ENCODE measurements at places on chromosomes 16 and 17.

GRCh38 chr16:11131706-11132105 is 124.3 kb downstream of the SOCS1 start:
- DNase-seq = no peak

- DNase-seq = no peak
Observed at GRCh38 chr16:79047337-79047736, 553.2 kb downstream of the MAF start.

- DNase-seq = no peak
Observed at GRCh38 chr16:2478279-2478678, 3.4 kb downstream of the TBC1D24 start.

- DNase-seq = no peak
Observed at GRCh38 chr17:34254651-34255380, at the start of gene CCL2. Gene CCL2, plus strand, starts transcription at chr17:34255285. Its CDS starts 65 bp downstream, at chr17:34255350.

DNA sequence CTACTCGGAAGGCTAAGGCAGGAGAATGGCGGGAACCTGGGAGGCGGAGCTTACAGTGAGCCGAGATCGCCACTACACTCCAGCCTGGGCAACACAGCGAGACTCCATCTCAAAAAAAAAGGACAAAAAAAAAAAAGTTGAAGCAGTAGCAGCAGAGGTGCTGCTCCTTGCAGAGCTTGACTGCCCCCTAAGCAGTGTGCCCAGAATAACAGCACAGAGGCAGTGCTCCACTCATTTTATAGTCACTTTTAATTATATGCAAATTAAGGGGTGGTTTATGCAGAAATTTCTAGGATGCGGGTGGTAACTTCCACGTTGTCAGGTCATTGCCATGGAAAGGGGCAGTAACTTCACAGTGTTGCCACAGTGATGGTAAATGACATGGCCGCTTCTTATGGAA is 54.3 kb upstream of the NOL11 start:
- DNase-seq = no peak

DNA sequence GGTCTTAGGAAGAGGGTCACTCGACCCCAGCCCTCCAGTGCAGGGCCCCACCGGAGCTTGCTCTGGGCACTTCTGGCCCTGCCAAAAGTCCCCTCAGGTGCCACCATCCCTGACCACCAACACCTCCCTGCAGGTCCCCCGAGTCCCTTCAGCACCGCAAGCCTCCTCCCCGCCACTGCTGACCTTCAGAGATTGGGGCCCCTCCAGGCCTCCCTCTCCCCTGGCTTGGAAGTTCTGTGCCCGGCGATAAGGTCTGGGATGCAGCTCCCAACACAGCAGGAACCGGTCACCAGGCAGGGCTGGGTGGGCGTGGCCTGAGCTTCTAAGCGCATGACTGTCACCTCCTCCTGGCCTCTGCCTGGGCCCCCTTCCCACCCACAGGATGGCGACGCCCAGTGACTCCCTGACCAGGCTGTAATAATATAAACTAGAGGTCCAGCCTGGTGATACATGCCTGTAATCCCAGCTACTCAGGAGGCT is 11.2 kb downstream of the PIEZO1 start:
- no peak for DNase-seq

DNA sequence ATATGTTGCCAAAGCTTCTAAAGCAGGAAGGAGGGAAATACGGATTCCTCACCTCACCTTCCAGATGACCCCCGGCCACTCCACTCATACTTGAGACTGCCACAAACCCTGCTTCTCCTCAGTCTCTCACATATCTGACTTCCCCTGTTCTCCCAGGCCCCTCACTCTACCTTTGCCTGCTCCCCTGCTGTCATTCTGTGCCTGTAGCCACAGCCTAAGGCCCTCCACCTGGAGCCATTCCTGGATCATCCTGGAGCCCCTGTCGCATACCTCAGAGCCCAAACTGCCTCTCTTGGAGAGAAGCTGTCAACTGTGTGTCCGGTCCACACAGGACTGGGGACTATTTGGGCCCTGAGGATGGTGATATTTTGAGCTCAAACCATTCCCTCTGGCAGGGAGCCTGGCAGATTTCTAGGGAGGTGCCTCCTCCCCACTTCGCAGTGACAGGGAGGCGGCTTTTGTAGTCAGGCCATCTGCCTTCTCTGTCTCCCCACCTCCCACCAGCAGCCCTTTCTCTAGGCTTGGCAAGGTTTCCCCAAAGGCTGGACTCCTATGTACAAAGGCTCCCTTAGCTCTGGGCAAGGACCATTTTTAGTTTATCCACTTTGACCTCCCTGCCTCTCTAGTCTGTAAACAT is 2.3 kb upstream of the MED24 start:
- no peak for DNase-seq

- no peak for DNase-seq
Observed at GRCh38 chr17:66715076-66715675, 119.7 kb upstream of the CACNG5 start.

- no peak for DNase-seq
Observed at GRCh38 chr17:31744511-31744951, 114.5 kb downstream of the COPRS start.

DNA sequence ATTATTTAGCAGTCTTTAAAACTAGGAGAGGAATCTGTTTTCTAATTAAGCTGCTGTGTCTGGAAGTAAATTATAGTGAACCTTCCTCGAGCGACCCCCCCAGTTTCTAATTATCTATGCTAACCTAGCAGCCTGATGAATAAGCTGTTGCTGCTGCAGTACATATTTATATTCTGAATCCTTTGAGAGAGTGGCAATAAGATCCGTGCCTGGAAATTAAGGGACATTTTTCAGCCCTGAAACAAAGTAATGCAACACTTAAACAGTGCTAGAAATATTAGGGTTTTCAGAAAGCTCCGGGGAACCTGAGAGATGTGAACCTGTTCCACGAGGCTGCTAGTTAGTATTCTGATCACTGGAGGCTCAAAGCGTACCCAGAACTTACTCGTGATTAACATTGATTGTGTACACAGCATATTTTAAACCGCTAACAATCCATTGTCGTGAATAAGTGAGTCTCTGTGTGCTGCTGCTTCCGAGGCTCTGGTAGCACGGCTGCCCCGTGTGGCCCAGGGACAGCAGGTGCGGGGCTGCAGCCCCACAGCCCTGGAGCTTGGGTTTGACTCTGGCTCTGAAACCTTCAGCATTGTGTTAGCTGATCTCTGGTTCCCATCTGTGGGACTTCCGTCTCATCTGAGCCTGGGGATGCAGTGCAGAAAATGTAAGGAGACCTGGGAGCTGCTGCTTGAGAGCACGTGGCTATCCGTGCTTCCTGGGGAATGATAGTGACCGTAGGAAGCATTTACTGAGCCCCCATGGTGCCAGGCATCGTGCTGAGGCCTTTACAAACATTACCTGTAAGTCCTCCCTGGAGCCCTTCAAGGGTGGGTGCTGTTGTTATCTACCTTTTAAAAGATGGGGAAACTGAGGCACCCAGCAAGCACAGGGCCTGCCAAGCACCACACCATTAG is 190.9 kb upstream of the CHMP6 start:
- no peak for DNase-seq

- no peak for DNase-seq
Observed at GRCh38 chr16:27312580-27313421, 973 bp upstream of the IL4R start.

- DNase-seq = no peak
Observed at GRCh38 chr17:33615861-33616260, 322.8 kb upstream of the ASIC2 start.

- DNase-seq = no peak
Observed at GRCh38 chr16:5075637-5076036, 4.0 kb downstream of the ALG1 start.

GRCh38 chr17:67615011-67615561 is 102.7 kb upstream of the NOL11 start:
- DNase-seq = no peak

GRCh38 chr17:63268827-63269226 is 177.3 kb downstream of the CYB561 start:
- DNase-seq = no peak

DNA sequence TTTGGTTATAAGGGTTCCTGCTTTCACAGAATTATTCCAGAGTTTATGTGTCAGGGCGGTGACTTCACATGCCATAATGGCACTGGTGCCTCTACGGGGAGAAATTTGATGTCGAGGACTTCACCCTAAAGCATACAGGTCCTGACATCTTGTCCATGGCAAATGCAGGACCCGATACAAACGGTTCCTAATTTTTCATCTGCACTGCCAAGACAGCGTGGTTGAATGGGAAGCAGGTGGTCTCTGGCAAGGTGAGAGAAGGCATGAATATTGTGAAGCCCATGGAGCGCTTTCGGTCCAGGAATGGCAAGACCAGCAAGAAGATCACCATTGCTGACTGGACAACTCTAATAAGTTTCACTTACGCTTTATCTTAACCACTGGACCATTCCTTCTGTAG is 39.6 kb upstream of the CDRT4 start:
- DNase-seq = no peak

GRCh38 chr17:12536021-12536420 is 129.7 kb upstream of the MYOCD start:
- no peak for DNase-seq

GRCh38 chr17:36136036-36136435 is 32.4 kb downstream of the CCL4 start:
- DNase-seq = no peak

DNA sequence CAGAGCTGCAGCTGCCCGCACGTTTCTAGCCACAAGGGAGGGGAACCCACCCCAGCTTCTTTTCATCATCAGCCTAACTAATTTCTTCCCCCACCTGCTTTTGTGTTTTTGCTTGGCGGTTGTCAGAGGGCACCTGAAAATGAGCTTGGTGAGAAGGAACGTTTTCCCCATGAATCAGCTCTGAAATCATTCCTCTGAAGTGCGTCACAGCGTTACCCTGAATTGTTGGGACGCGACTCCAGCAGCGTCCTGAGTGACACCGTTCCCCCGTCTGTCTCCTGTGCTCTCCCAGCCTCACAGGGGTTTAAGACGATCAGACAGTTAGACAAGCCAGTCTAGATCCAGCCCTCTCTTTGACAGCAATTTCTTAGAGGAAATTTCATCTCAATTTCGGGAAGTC is 722.9 kb upstream of the EEF2KMT start:
- no peak for DNase-seq

DNA sequence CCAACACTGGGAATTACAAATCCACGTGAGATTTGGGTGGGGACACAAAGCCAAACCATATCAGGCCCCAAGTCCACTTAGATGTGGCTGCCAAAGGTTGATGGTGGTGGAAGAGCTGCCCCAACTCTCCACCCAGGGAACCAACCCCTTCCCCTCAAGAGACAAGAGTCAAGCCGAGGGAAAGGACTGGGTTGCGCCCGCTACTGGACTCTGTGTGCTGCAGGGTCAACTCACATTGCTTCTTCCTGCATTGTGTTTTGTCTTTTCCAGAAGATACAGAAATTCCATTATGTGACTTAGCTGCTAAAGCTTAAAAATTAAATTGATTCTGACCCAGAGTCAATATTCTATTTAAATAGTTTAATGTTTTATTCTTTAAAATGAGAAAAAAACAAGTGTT is 58.5 kb downstream of the ADAMTS18 start:
- DNase-seq = no peak

DNA sequence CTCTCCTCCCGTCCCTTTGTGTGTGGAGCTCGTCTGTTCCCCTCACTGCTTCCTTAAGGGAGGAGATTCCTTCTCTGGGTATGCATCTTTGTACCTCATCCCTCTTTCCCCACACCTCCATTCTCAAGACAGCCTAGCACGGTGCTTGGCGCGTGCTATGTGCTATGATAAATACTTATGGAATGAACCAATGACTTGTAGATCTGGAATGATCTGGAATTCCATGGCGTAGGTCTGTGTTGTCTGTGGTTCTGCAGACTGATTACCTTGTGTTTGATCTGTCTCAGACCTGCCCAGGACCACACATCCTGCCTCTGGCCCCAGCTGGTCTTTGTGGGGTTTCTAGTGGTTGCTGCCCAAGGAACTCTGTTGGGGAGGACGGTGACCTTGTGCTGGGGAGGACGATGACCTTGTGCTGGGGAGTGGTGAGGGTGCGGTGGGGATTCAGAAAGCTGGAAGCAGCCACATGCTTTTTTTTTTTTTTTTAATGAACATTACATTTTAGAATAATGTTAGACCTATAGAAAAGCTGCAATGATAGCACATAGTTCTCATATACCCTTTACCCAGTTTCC is 33.5 kb upstream of the ETV4 start:
- no peak for DNase-seq

DNA sequence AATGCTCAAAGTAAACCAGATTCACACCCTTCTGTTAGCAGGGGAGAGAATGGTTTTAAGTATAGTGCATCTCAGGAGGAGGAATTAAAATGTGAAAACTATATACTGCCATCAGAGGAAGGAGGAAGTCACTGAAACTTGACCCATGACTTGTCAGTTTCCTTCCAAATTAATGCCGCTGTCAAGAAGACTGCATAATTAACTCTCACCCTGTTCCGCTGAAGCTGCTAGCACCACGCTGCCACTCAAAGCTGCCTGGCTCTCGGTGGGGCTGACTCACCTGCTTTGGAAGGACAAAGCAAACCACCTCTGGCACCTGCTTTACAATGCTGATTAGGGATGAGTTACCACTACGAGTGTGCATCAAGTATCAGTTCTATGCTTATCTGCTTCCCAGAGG is 37.8 kb upstream of the ULK2 start:
- no peak for DNase-seq

- DNase-seq = no peak
Observed at GRCh38 chr17:15952916-15953790, 8.2 kb downstream of the ADORA2B start.

- no peak for DNase-seq
Observed at GRCh38 chr17:39270923-39271322, 45.2 kb upstream of the STAC2 start.

GRCh38 chr17:55673743-55674506 is 48.7 kb downstream of the TMEM100 start:
- DNase-seq = no peak

DNA sequence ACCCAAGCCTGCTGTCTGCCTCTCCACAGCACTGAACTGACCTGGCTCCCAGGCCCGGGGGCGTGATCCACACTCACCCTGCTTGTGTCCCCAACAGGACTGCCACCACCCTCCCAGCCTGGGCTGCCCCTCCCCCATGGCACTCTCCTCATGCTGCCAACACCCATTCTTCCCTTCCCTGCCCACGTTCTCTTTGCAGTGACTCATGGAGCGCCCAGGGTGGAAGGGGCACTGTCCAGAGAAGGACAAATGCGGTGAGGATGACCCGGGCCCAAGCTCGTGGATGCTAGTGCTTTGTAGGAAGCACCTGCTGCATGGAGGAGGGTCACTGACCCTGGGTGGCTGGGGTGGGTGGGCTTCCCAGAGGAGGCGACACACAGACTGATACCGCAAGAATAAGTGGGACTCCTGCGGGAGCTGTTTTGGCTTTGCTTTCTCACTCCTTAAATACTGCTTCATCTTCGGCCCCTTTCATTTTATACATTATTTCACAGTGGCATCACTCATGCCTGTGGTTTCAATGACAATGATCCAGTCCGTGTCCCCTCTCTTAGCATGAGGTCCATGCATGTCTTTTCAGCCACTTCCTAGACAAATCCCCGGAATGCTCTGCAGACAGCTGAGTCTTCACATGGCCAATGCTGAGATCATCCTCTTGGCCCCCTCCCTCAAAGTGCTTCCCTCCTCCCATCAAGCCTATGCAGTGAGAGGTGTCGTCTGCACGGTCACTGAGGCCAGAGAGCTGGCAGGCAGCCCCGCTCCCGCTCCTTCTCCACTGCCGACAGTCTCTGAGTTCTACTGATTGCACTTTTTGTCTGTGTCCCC is 17.6 kb downstream of the CDK5R1 start:
- no peak for DNase-seq
